ENCODE measurements at places on chromosomes 2 and 18.

- no peak for DNase-seq
Measured at GRCh38 chr18:2960983-2961696, 51.8 kb downstream of the LPIN2 start.

GRCh38 chr2:204898928-204899640 is 353.8 kb downstream of the PARD3B start:
- no peak for DNase-seq

DNA sequence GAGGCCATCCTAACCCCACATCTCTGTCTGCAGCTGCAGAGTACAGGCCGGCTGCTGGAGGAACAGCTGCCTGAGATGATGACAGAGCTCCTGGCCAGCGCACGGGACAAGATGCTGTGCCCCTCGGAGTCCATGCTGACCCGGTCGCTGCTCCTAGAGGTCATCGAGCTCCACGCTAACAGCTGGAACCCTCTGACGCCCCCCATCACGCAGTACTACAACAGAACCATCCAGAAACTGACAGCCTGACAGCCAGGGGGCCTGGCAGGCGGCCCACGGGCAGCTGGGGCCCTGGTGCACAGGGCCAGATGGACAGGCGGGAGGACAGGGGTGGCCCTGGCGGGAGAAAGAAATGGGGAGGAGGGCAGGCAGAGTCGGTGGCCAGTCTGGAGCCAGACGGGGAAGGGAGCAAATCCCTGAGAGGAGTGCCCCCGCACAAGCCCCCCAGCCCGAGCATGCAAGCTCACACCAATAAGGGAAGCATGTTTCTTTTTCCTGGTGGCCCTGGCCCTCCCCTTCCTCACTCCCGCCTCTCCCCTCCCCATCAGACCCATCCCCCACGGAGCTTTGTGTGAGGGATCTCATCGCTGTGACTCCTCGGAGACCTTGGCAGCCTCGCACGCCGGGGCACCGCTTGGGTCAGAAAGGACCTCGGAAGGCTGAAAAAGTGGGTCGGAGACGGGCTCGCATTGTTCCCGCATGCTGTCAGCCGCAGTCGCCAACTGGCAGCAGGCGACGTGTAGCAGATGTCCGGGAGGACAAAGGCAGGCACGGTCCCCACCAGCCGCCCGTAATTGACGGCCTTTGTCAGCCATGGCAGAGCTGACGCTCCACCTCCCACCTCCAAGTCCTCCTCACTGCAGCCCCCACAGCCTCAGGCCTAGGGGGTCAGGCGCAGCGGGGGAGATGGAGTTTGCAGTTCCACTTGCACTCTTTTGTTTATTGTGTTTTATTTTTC is 91.2 kb downstream of the SMAD7 start:
- no peak for DNase-seq

GRCh38 chr2:134667081-134667480 is 51.7 kb downstream of the TMEM163 start:
- DNase-seq = no peak

Data from activated T-cell treated with anti-CD3 and anti-CD28 coated beads for 1 hour (primary cell).